ENCODE measurements at places on chromosomes 2 and 18.

DNA sequence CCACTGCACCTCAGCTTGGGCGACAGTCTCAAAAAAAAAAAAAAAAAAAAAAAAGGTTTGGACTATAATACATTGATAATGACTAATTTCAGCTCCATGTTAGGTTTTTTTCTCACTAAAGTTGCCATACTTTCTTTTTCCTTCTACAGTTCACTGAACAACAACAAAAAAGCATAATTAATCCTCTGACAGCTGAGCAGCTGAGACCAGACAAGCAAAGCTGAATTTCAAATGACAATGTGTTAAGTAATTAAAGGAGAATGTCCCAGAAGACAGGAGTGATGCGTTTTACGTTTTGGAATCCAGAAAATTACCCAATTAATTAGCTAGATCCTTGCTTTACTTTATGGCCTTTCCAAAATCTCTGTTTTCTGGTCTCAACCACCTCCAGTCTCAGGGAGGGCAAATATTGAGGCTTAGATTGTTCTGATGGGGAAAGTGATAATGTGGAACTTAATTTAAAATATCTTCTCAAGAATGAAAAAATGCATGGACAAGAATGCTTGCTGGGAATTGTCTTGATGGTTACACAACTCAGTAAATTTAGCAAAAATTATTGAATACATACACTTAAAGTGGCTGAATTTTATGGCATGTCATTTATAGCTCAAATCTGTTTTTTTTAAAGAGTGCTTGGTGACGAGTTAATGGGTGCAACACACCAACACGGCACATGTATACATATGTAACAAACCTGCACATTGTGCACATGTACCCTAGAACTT lies 17.4 kb upstream of the RMDN2 start:
- DNase-seq = no peak

DNA sequence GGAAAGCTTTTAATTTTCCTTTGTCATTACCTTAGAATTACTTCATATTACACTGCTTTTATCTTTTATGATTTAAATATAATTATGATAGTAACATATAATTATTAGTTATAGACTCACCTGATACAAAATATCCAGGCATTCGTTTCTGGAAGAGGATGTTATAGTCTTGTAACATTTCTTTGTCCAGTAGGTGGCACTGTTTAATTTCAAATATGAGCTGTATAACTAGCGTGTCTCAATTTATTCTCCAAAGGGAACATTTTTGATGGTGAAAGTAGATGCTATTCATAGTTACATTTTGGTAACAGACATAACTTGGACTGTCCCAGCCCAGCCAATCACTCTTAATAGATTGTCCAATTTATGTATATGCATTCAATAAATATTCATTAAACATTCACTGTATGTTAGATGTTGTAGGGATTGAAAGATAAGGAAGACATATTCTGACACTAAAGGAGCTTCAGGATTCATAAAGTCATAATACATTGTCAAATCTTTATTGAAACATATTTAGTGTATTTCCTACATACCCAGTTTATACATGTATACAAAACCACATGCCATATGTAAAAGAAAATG lies 19.2 kb downstream of the DAW1 start:
- peak; percentile 63 for DNase-seq

DNA sequence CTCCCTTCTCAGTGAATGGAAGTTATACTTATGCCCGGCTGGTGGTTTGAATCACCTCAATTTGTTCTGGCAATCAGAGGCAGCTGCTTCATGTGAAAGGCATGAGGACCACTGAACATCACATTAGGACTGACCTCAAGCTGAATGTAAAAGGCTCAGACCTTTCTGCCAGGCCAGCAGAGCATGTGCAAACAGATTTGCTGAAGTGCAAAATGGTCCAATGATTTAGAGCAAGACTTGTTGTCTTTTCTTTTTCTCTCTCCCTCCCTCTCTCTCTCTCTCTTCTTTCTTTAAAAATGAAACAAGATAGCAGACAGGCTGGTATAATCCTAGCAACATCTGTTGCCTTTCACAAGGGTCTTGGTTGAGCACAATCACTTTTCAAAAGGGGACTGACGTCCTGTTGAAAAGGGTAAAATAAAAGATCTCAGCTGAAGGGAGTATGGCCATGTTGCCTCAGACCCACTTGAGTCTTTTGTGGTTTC lies 13.3 kb upstream of the CDH7 start:
- DNase-seq = peak; percentile 15

- DNase-seq = no peak
These were observed 6.9 kb upstream of the CTIF start for GRCh38 chr18:48531908-48532307.

GRCh38 chr2:144208924-144209323 lies 311.0 kb downstream of the ZEB2 start:
- DNase-seq = no peak

GRCh38 chr2:172921532-172922236 lies 154.0 kb upstream of the MAP3K20 start:
- no peak for DNase-seq

- no peak for DNase-seq
These were observed 22.6 kb upstream of the PLEK start for GRCh38 chr2:68342470-68342869.

GRCh38 chr2:197322724-197323720 lies 12.4 kb upstream of the ANKRD44 start:
- no peak for DNase-seq

GRCh38 chr2:88765154-88765888 lies 73.8 kb downstream of the RPIA start:
- DNase-seq = peak; percentile 11

- DNase-seq = no peak
These were observed 139.3 kb upstream of the CTDP1 start for GRCh38 chr18:79540161-79540903.

- no peak for DNase-seq
These were observed 27.6 kb downstream of the MRPL35 start for GRCh38 chr2:86226636-86227520.

DNA sequence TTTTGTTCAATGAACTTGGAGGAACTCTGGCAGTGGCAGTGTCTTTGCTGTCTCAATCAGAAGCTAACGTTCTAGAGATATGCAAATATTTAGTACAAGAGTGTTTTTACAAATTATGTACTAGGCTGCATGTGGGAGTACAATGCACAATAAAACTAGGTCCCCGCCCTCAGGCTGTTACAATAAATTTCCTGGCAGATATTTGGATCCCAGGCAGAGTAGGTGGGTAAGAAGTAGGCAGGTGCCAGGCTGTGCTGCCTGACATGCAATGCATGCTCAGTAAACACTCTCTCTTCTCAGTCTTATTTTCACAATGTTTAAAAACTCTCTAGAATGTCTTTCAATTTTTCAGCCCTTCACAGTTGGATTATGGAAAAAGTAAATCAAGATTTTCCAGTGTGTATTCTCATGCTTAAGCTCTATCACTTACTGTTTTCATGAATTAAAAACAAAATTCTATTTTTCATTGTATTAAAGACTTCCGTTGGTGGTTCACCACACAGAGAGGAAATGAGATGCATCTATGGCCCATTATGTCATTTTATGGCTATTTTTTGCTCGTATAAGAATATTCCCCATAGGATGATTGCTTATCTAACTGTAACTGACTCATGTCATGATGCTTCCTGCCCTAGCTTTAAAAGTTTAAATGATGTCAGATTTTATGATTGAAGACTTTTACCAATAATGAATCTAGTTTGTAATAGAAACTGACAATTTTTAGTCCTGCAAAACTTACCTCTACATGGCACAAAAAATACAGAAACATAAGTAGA lies 346.1 kb downstream of the RND3 start:
- DNase-seq = no peak

- DNase-seq = no peak
These were observed 3.8 kb downstream of the CXCR2 start for GRCh38 chr2:218129458-218130135.

DNA sequence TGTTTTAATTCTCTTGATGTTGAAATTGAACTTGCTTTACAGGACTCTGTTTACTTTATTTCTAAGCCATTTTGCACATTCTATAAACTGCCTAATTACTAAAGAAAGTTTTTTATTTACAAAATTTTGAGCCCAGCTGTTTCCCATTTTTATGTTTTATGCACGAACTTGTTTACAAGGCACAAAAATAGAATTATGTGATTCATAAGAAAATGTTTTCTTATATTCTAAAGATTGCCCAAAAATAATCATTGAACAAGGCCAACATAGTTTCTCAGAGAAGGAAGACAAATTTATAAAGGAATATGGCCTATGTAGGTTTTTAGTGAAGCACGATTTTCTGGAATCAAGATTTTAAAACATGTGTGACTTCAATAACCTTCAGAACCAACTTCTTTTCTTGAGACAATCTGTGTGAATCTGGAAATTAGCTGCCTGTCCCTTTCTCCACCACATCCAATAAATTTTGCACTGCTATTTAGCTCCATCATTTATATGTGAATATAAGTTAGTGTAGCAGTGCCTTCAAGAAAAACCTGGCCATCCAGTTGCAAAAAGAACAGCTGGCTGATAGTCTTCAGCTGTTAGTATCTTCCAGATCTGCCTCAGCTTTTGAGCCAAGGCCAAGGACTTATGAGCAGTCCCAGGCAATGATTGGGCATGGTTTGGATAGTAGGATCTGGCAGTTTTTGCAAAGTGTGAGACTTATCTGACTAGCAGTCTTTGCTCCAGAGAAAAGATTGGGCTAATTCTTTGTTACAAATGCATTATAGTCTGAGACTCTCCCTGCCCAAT lies 253.2 kb upstream of the COL3A1 start:
- no peak for DNase-seq
